ENCODE measurements at places on chromosomes 1 and 21. TPM values are rescaled to one million over a fixed set of nuclear protein-coding genes. Genes with fewer than 3 reads are reported as not detected.

The SYCP1 gene
- not detected for total RNA-seq

The AMIGO1 gene
- 9.1 TPM for total RNA-seq

The FCRL2 gene
- 0.10 TPM for total RNA-seq

The EPHA8 gene
- total RNA-seq = not detected

The GUCA2B gene
- total RNA-seq = not detected

The UMODL1 gene
- 0.10 TPM for total RNA-seq

The SIM2 gene
- total RNA-seq = 14.6 TPM

The COL24A1 gene
- total RNA-seq = 4.9 TPM

The TSSK3 gene
- total RNA-seq = not detected

The PRKCZ gene
- 9.9 TPM for total RNA-seq

The VWA5B1 gene
- total RNA-seq = 0.31 TPM

The CYP4Z1 gene
- total RNA-seq = not detected

The AKNAD1 gene
- 2.6 TPM for total RNA-seq

The LCE1B gene
- not detected for total RNA-seq

The ACTL8 gene
- not detected for total RNA-seq

The MX2 gene
- 8.7 TPM for total RNA-seq

The FAM131C gene
- total RNA-seq = 0.72 TPM

The CAPN9 gene
- total RNA-seq = 0.82 TPM

The S100A3 gene
- total RNA-seq = 0.72 TPM

The CBR3 gene
- 6.5 TPM for total RNA-seq

The LIPI gene
- total RNA-seq = not detected

The BCL2L15 gene
- total RNA-seq = 0.41 TPM

Data from tongue (tissue), 3 donors.